ENCODE measurements at places on chromosomes 7 and 10.

DNA sequence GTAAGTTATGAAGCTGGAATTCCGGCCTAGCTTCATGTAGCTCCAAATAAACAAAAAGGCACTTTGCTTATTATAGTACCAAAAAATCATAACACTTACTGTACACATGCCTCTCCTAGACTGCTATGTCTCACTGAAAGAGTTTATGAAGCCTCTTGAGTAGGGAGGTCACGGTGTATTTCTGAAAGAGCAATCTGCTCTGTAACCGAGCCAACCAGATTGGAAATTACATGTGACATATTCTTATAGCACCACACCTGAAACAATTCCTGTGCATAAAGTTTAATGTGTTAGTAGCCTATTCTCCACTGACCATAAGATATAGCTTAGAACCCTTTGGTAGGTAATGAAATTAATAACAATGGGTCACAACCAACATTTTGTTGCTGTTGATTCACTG, 1.3 kb upstream of the FAM3C start:
- no peak for DNase-seq

GRCh38 chr7:108291791-108292440, 161.8 kb upstream of the LAMB4 start:
- no peak for DNase-seq

DNA sequence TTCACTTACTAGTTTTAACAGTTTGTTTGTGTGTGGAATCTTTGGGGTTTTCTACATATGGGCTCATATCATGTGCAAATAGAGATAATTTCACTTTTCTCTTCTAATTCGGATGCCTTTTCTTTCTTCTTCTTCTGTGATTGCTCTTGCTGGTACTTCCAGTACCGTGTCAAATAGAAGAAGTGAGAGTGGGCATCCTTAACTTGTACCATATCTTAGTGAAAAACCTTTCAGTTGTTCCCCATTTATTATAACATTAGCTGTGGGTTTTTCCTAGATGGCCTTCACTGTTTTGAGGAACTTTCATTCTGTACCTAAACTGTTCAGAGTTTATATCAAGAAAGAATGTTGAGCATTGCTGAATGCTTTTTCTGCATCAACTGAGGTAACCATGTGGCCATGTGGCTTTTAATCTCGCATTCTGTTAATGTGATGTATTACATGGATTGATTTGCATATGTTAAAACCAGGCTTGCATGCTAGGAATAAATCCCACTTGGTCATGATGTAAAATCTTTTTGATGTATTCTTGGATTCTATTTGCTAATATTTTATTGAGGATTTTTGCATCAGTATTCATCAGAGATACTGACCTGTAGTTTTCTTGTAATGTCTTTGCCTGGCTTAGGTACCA, 78.7 kb downstream of the FAM107B start:
- DNase-seq = no peak

DNA sequence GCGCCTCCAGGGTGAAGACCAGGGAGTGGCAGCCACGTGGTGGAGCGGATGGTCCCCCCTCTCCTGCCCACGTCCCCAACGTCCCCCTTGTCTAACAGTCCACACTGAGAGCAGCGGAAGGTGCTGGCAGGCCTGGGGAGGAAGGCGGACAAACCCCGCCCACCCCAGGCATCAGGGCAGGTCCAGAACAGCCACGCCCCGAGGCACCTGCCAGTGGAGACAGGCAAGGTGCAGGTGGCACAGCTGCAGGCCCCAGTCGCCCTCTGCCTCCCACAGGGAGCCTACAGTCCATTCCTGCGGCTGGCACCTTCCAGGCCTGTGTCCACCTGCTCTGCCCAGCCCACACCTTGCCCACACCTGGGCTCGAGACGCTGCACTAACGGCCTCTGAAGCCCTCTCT, 24.9 kb downstream of the CYP2W1 start:
- DNase-seq = no peak

- DNase-seq = no peak
These were observed 34.8 kb upstream of the CHST15 start for GRCh38 chr10:124127965-124128810.

All from esophagus squamous epithelium (tissue), 5 donors.